CD4-positive, alpha-beta T cell (primary cell): ENCODE measurements at places on chromosomes 5 and 9. TPM values are rescaled to one million over a fixed set of nuclear protein-coding genes. Genes with fewer than 3 reads are reported as not detected.

PCDHA10 gene
- not detected for total RNA-seq

- no peak overlapping the region for H3K27ac ChIP-seq
- DNase-seq = peak; percentile 36
- no peaks in the 10 kb centered on the region for H3K36me3 ChIP-seq
- peaks cover 7% of the 10 kb centered on the region for H3K27me3 ChIP-seq
Measured at GRCh38 chr9:131776473-131776872, 36.6 kb upstream of the RAPGEF1 start.

- H3K27ac ChIP-seq = no peak overlapping the region
- no peak overlapping the region for H3K4me3 ChIP-seq
- no peaks in the 10 kb centered on the region for H3K27me3 ChIP-seq
- H3K4me1 ChIP-seq = no peaks in the 10 kb centered on the region
- H3K36me3 ChIP-seq = no peaks in the 10 kb centered on the region
Measured at GRCh38 chr5:172499287-172499686, 45.0 kb upstream of the SH3PXD2B start.

GRCh38 chr9:99807956-99808355 lies 13.7 kb upstream of the NR4A3 start:
- DNase-seq = no peak
- H3K27ac ChIP-seq = no peak overlapping the region
- H3K36me3 ChIP-seq = no peaks in the 10 kb centered on the region
- no peaks in the 10 kb centered on the region for H3K4me1 ChIP-seq
- no peaks in the 10 kb centered on the region for H3K27me3 ChIP-seq

DNA sequence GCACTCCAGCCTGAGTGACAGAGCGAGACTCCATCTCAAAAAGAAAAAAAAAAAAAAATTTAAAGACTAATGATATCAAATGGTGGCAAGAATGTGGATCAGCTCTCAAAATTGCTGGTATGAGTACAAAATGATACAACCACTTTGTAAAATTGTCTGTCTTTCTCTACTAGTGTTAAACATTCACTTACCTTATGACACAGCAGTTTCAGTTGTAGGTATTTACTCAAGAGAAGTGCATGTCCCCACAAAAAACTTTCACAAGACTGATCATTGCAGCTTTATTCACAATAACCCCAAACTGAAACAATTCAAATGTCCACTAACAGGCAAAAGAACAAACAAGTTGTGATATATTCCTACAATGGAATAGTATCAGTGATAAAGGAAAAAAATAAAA lies 14.7 kb upstream of the CETN3 start:
- no peaks in the 10 kb centered on the region for H3K36me3 ChIP-seq
- no peak overlapping the region for H3K27ac ChIP-seq
- no peak overlapping the region for H3K4me3 ChIP-seq
- no peak for DNase-seq

DNA sequence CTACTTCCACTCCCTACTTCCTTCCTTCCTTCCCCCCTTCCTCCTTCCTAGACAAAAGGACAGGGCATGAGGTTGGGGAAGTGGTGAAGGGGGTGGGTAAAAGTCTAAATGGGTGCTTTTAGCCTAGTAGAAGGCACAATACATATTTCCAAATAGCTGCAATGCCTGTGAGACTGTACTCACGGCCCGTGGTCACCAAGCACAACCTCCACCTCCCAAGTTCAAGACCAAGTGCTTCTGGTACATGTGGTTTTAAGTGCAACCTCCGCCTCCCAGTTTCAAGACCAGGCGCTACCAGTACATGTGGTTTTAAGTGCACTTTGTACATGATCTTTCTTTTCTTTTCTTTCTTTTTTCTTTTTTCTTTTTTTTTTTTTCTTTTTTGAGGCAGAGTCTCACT lies 14.5 kb upstream of the NTNG2 start:
- no peaks in the 10 kb centered on the region for H3K36me3 ChIP-seq
- no peak overlapping the region for H3K27ac ChIP-seq
- H3K4me3 ChIP-seq = no peak overlapping the region
- H3K4me1 ChIP-seq = no peaks in the 10 kb centered on the region

- H3K27me3 ChIP-seq = no peaks in the 10 kb centered on the region
- peak overlapping the region; percentile 29 for H3K27ac ChIP-seq
- no peak overlapping the region for H3K4me3 ChIP-seq
Measured at GRCh38 chr9:5624655-5625054, 4.3 kb upstream of the RIC1 start.

- peaks cover 10% of the 10 kb centered on the region for H3K4me1 ChIP-seq
- no peak for DNase-seq
- H3K36me3 ChIP-seq = no peaks in the 10 kb centered on the region
- peaks cover 38% of the 10 kb centered on the region for H3K27me3 ChIP-seq
Measured at GRCh38 chr9:14308853-14309145, 5.1 kb downstream of the NFIB start.

GRCh38 chr9:116154976-116155697 lies 1.5 kb downstream of the PAPPA start:
- H3K4me1 ChIP-seq = no peaks in the 10 kb centered on the region
- no peak overlapping the region for H3K27ac ChIP-seq
- no peak overlapping the region for H3K4me3 ChIP-seq
- no peaks in the 10 kb centered on the region for H3K36me3 ChIP-seq
- H3K27me3 ChIP-seq = peaks cover 27% of the 10 kb centered on the region

GRCh38 chr5:67807439-67807888 lies 408.1 kb upstream of the PIK3R1 start:
- DNase-seq = no peak
- H3K4me1 ChIP-seq = no peaks in the 10 kb centered on the region
- H3K36me3 ChIP-seq = no peaks in the 10 kb centered on the region
- H3K27me3 ChIP-seq = no peaks in the 10 kb centered on the region

- peaks cover 17% of the 10 kb centered on the region for H3K4me1 ChIP-seq
- no peaks in the 10 kb centered on the region for H3K36me3 ChIP-seq
- no peak for DNase-seq
- peaks cover 3% of the 10 kb centered on the region for H3K27me3 ChIP-seq
- no peak overlapping the region for H3K27ac ChIP-seq
Measured at GRCh38 chr9:90097237-90097636, 492.4 kb downstream of the GADD45G start.

DNA sequence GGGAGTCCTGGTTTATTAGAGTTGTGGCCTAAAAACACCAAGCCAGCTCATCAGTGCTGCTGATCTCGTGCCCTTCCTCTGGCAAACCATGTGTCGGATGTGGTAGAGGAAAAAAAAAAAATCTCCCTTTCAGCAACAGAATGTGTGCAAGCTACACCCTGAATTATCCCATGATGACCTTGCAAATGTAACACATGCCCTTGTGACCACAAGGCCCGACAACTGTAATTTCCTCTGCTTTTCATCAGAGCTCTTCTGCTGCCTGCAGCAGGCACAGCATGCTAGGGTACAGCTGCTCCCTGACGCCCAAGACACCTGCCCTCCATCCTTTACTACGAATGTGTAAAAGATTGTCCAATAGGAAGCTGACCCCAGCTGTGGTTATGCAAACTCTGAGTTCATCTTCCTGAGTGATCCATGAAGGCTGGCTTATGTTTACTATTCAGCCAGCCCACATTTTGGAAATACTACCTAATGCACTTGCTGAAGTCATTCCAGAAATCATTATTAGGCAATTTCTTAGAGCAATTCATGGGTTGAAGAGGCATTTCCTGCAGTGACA lies 14.6 kb upstream of the BNC2 start:
- H3K4me3 ChIP-seq = no peak overlapping the region
- H3K36me3 ChIP-seq = no peaks in the 10 kb centered on the region
- no peaks in the 10 kb centered on the region for H3K27me3 ChIP-seq
- DNase-seq = no peak

GRCh38 chr5:133460172-133460758 lies 152.1 kb downstream of the FSTL4 start:
- H3K4me3 ChIP-seq = no peak overlapping the region
- no peak overlapping the region for H3K27ac ChIP-seq
- no peaks in the 10 kb centered on the region for H3K36me3 ChIP-seq
- peak; percentile 5 for DNase-seq
- H3K27me3 ChIP-seq = no peaks in the 10 kb centered on the region

DNA sequence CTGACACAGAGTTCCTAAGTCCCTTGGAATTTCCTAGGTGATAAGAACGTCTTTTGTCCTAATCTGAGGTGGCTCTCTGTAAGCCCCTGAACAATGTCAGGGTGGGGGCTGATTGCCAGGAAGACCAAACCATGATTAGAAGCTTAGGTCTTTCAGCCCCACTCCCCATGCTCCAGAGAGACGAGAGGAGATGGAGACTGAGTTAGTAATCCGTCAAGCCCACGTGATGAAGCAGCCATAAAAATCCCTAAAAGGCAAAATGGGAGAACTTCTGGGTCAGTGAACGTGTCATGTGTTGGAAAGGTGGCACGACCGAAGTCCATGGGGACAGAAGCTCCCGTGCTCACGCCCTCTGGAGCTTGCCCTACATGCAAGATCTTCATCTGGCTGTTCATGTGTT lies 85.6 kb downstream of the RAD23B start:
- no peak for DNase-seq
- no peaks in the 10 kb centered on the region for H3K36me3 ChIP-seq
- H3K4me3 ChIP-seq = no peak overlapping the region
- no peaks in the 10 kb centered on the region for H3K4me1 ChIP-seq

- no peak overlapping the region for H3K27ac ChIP-seq
- H3K4me1 ChIP-seq = no peaks in the 10 kb centered on the region
- no peak overlapping the region for H3K4me3 ChIP-seq
Measured at GRCh38 chr5:87389296-87390034, 23.3 kb downstream of the CCNH start.

GRCh38 chr9:32378496-32378895 lies 5.9 kb upstream of the ACO1 start:
- H3K27ac ChIP-seq = no peak overlapping the region
- peaks cover 6% of the 10 kb centered on the region for H3K4me1 ChIP-seq
- no peak overlapping the region for H3K4me3 ChIP-seq
- H3K27me3 ChIP-seq = no peaks in the 10 kb centered on the region

DNA sequence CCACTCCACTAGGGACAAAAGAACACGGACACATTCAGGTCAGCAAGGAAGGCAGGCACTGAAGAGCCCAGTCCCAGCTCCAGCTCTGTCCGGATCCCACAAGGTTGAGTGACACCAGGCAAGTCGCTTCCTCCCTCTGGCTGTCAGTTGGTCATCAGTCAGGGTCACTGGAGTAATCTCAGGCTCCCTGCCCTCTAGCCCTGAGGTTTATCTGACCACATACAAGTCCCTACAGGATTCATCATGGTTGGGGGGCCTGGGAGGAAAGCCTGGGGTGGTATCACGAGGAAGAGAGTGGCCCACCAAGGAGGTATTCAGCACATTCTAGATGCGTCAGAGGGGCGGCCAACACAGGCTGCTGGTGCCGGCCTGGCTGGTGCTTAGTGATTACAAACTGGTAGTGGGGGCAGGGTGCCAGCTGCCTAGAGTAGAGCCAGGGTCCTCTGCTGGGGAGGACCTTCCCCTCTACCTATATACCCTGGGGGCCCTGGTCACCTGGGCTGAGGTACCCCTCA lies 81.5 kb downstream of the SHB start:
- no peaks in the 10 kb centered on the region for H3K27me3 ChIP-seq
- no peak for DNase-seq
- H3K4me3 ChIP-seq = no peak overlapping the region
- H3K36me3 ChIP-seq = no peaks in the 10 kb centered on the region

DNA sequence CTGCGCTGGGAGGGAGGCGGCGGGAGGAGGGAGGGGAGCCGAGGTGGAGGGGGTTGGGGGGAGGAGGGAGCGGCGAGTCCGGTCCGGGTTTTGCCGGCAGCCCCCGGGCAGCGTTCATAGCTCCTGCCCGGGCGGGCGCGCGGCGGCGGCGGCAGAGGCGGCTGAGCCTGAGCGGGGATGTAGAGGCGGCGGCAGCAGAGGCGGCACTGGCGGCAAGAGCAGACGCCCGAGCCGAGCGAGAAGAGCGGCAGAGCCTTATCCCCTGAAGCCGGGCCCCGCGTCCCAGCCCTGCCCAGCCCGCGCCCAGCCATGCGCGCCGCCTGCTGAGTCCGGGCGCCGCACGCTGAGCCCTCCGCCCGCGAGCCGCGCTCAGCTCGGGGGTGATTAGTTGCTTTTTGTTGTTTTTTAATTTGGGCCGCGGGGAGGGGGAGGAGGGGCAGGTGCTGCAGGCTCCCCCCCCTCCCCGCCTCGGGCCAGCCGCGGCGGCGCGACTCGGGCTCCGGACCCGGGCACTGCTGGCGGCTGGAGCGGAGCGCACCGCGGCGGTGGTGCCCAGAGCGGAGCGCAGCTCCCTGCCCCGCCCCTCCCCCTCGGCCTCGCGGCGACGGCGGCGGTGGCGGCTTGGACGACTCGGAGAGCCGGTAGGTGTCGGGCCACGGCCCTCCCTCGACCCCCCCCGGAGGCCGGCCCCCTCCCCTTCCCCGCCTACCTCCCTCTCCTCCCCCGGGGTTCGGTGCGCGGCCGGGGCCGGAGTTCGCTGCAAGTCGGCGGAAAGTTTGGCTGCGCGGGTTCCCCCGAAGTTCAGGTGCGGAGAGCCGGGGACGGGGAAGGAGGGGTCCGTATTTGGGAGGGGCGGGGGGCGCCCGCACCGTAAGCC lies at the start of gene CXXC5:
Gene CXXC5 (plus strand): TSS at position 145 of the 877 bp plus-strand sequence. CDS start 32,175 bp downstream, outside the sequence.
- peak; percentile 30 for DNase-seq
- H3K4me3 ChIP-seq = peak within 1 kb of the TSS; percentile 46
- H3K27ac ChIP-seq = no peak within 1 kb of the TSS
- no peaks in the 10 kb centered on the region for H3K36me3 ChIP-seq
- H3K27me3 ChIP-seq = peaks cover 65% of the 10 kb centered on the region

GRCh38 chr5:35202319-35203111 lies 27.8 kb downstream of the PRLR start:
- DNase-seq = peak; percentile 2
- peaks cover 3% of the 10 kb centered on the region for H3K27me3 ChIP-seq
- H3K4me1 ChIP-seq = no peaks in the 10 kb centered on the region
- no peak overlapping the region for H3K27ac ChIP-seq
- no peak overlapping the region for H3K4me3 ChIP-seq
- H3K36me3 ChIP-seq = no peaks in the 10 kb centered on the region

- no peak overlapping the region for H3K4me3 ChIP-seq
- H3K27me3 ChIP-seq = no peaks in the 10 kb centered on the region
- no peak overlapping the region for H3K27ac ChIP-seq
Measured at GRCh38 chr9:137383081-137383783, 39.7 kb downstream of the EXD3 start.

- no peak overlapping the region for H3K27ac ChIP-seq
- H3K4me1 ChIP-seq = no peaks in the 10 kb centered on the region
- no peaks in the 10 kb centered on the region for H3K27me3 ChIP-seq
- DNase-seq = no peak
- no peak overlapping the region for H3K4me3 ChIP-seq
Measured at GRCh38 chr5:148740966-148741742, 85.3 kb upstream of the ADRB2 start.
